ENCODE measurements at places on chromosomes 13 and 19.

GRCh38 chr13:46868091-46868490 lies 28.8 kb downstream of the HTR2A start:
- no peak for DNase-seq

DNA sequence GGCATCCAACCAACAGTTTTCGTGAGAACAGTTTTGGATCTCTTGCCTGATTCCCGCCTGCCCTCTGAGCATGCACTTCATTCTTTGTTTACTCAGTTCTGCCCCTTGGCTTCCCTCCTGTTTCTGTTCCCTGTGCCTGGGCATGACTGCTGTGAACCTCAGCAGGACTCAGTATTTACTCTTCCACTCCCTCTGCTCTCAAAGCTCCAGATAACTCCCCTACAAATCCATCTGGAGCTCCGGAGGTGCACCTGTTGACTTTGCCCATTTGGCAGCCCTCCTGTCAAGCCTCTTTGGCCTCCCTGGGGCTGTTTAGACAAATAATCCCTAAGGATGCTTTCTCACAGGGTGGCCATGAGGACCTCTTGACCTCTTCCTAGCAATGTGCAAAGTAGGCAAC lies 34.2 kb upstream of the ARGLU1 start:
- DNase-seq, result no peak

GRCh38 chr13:50161052-50161451 lies 145.8 kb downstream of the KCNRG start:
- peak; percentile 69 for DNase-seq

DNA sequence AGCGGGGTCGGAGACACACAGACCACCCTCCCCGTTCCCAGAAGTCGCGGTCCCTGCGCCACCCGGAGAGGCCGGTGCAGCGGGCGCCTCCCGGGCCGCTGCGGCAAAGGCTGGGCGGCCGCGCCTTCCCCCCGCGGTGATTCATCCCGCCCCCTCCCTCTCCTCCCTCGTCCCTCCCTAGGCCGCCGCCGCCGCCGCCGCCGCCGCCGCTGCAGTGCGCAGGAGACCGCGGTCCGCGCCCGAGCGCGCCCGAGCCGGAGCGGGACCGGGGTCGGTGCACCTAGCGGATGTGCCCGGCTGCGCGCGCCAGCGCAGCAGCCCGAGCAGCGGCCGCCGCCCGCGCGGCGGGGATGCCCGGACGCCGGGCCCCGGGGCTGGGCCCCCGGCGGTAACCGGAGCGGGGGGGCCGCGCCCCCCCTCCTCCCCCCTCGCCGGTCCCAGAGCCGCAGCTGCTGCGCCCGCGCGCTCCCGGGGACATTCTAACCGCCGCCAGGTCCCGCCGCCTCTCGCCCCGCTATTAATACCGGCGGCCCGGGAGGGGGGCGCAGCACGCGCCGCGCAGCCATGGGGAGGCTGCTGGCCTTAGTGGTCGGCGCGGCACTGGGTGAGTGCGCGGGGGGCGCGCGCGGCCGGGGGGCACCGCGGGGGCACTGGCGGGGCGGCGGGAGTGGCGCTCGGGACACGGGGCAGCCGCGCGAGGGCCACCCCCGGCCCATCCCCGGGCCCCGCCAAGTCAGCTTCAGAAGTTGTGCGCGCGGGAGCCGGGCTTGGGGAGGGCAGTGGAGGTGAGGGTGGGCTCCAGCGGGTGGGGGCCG lies at the start of gene SCN1B:
TSS of gene SCN1B (plus strand) at position 214 of the 815 bp plus-strand sequence. CDS start at position 565, 351 bp downstream.
- peak; percentile 64 for DNase-seq

DNA sequence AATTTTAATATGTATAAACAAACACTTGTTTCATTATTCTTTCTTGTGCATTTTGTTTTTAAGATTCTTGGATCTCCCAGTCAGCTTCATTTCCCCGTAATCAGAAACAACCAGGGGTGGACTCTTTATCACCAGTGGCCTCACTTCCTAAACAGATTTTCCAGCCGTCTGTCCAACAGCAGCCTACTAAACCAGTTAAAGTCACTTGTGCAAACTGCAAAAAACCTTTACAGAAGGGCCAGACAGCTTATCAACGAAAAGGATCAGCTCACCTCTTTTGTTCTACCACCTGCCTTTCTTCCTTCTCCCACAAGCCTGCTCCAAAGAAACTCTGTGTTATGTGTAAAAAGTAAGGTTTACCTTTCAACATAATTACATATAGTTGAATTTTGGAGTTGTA lies 44.3 kb downstream of the ZMYM2 start:
- no peak for DNase-seq

DNA sequence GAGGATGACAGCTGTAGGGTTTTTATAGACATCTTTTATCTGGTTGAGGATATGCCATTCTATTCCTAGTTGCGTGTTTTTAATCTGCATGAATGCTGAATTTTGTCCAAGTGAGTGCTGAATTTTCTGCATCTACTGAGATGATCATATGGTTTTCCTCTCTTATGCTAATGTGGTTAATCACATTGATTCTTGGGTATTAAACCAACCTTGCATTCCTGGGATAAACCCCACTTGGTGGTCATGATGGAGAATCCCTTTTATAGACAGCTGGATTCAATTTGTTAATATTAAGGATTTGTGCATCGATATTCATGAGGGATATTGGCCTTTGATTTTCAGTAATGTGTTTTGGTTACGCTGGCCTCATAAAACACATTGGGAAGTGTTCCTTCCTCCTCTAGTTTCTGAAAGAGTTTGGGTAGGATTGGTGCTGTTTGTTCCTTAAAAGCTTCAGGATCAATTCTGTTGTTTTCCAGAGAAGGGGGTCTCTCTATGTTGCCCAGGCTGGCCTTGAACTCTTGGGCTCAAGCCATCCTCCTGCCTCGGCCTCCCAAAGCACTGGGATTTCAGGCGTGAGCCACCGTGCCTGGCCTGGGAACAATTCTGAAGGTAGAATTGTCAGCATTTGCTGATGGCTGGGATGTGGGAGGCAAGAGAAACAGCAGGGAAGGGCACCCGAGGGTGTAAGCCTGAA lies 7.3 kb upstream of the LINGO3 start:
- DNase-seq, result no peak

GRCh38 chr13:99027661-99028425 lies 50.0 kb upstream of the DOCK9 start:
- DNase-seq, result no peak

- DNase-seq, result no peak
Measured at GRCh38 chr13:100658363-100658762, 16.2 kb downstream of the TMTC4 start.

GRCh38 chr19:54708781-54709180 lies 15.5 kb upstream of the KIR3DL3 start:
- no peak for DNase-seq

DNA sequence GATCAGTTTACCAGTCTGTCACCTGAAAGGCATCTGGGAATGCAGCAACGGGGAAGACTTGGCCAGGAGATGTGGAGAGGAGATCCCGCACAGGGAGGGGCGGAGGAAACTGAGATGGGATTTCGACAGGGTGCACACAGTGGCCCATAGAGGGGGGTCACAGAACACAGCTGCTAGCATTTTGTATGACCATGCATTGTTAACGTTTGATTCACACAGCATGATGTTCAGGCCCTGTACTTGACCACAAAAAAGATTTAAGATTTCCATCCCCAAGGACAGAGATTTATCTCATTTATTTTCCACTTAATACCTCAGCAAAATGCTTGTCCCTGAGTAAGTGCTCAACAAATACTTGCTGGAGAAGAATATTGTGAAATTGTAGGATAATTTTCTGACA lies 63.2 kb downstream of the RAB20 start:
- DNase-seq, result no peak

- no peak for DNase-seq
Measured at GRCh38 chr13:54953786-54954185, 1925.2 kb downstream of the OLFM4 start.

GRCh38 chr13:44021422-44021821 lies 141.7 kb downstream of the LACC1 start:
- DNase-seq, result no peak

DNA sequence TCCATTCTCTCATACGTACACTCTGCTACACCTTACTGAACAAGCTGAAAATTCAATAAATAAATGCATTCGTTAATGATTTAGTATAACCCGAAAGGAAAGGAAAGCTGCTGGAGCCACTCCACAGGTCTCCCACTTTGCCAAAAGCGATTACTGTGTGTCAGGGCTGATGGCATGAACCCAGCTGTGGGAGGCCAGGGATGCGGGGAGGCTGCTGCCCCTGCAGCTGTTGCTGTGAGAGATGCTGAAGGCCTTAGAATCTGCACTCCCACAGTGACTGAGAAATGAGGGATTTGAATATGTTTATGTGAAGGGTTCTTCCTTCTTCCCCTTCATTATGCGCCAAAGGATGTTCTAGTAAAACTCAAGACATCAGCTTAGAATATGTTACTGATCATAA lies 58.7 kb upstream of the NBEA start:
- no peak for DNase-seq

GRCh38 chr19:12885749-12886650 lies 1.0 kb downstream of the KLF1 start:
- DNase-seq, result no peak

DNA sequence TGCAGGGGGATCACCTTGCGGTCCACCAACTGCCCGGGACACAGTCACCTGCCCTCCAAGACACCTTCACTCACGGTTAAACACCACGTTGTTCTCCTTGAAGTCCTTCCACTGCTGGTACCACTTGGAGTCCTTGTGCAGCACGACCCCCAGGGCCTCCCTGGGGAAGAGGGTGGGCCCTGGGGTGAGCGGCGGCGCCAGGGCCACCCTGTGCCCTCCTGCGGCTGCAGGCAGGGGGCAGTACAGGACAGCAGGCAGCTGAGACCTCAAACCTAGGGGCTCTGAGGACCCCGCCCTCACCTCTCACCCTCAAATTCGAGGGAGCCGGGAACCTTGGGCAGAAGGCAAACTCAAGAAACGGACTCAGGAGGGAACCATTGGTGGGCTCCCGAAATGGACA lies 7.5 kb upstream of the CTXN1 start:
- no peak for DNase-seq

- DNase-seq, result no peak
Measured at GRCh38 chr13:85618521-85618920, 180.7 kb downstream of the SLITRK6 start.

GRCh38 chr13:90798381-90798780 lies 549.1 kb upstream of the MIR17HG start:
- DNase-seq, result no peak

GRCh38 chr13:108496362-108497210 lies 132.8 kb upstream of the MYO16 start:
- peak; percentile 5 for DNase-seq

- DNase-seq, result no peak
Measured at GRCh38 chr13:83344518-83344917, 537.8 kb downstream of the SLITRK1 start.

- DNase-seq, result no peak
Measured at GRCh38 chr13:47399599-47399998, 502.7 kb upstream of the HTR2A start.

DNA sequence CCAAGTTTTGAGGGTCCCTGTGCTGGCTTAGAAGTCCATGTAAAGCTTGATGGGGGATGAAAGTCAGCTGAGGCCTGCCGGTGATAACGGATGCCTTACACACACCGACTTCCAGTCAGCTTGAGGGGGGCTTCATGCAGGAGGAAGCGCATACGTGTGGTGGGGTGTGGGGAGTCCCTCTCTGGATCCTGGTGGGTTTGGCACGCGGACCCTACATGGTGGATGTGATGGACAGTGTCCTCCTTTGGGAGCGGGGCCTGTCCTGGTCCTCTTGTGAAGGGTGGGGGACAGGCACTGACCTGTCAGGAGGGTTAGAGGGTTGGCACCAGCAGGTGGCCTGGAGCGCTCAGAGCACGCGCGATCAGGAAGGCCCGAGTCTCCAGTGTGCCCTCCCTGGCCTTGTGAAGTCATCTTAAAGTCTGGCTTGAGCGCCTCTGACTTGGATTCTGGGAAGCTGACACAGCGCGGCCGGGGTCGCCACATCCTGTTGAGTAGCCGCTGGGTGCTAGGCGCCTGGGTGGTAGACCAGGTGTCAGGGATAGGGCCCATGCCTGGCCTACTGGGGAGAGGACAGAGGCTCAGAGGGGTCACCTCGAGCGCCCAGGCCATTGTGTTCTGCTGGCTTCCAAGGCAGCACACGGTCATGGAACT lies 2.9 kb downstream of the DAZAP1 start:
- DNase-seq, result peak; percentile 23

- peak; percentile 7 for DNase-seq
Measured at GRCh38 chr19:57537953-57538547, 10.9 kb downstream of the ZNF549 start.

DNA sequence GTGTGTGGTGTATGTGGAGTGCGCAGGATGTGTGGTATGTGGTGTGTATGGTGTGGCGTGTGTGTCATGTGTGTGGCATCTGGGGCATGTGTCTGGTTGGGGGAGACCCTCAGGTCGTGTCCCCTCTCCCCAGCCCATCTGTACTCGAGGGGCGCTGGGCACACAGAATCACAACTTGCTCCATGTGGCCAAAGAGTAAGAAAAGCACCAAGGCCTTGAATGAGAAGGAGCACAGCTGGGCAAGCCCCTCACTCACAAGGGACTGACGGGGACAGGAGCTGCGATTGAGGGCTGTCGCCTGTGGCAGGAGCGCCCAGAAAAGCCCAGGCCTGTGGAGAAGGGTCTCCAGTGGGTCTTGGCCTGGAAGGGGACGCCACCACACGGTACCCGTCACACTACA lies 62.8 kb downstream of the PEPD start:
- no peak for DNase-seq

DNA sequence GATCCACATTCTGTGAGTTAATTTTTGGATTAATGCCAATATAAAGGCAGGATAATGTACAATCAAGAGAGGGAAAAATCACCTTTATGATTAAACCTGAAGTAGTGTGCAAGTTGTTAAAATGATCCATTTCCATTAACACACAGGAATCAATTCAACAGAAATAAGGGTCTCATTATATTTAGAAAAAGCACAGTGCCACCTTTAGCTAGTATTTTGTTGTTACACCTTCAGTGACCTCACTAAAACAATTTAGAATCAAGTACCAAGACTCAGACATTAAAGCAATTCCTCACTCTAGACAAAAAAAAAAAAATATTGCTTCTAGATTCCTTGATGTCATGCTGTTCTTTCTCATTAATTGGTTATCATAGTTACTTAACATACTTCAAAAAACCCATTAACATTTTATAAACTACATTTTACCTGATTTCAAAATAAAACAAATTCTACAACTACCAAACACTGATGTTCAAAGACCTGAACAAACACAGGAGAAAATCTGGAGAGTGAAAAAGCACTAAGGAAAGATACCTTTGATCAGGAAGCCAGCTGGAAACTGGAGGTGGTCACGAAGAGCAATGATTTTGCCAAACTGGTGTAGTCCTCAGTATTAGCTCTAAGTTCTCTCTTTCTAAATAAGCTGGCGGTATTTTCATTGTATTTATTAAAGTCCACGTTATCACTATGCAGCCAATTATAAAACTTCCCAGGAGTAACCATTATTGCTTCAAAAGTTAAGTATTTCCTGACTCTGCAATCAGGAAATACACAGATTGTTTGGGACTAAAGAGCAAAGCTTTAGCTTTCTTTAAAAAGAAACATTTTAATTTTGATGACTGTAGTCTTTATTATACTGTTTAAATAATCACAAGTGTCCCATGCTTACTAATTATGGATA lies 115.3 kb downstream of the TBC1D4 start:
- peak; percentile 54 for DNase-seq

- DNase-seq, result no peak
Measured at GRCh38 chr13:40483601-40484000, 182.8 kb downstream of the FOXO1 start.

GRCh38 chr19:46125447-46125846 lies 959 bp upstream of the IGFL3 start:
- DNase-seq, result no peak

All from fibroblast of pulmonary artery (primary cell).